ENCODE measurements at places on chromosomes 12 and 14. TPM values are rescaled to one million over a fixed set of nuclear protein-coding genes. Genes with fewer than 3 reads are reported as not detected.

Gene SCN8A
- not detected for total RNA-seq

Gene ANKRD33
- total RNA-seq, result not detected

- no peak for DNase-seq
Observed at GRCh38 chr12:104340177-104340576, 36.6 kb downstream of the EID3 start.

GRCh38 chr14:79094951-79095350 lies 924.8 kb downstream of the NRXN3 start:
- DNase-seq, result no peak

GRCh38 chr14:90580377-90581335 lies 183.8 kb downstream of the CALM1 start:
- no peak for DNase-seq

DNA sequence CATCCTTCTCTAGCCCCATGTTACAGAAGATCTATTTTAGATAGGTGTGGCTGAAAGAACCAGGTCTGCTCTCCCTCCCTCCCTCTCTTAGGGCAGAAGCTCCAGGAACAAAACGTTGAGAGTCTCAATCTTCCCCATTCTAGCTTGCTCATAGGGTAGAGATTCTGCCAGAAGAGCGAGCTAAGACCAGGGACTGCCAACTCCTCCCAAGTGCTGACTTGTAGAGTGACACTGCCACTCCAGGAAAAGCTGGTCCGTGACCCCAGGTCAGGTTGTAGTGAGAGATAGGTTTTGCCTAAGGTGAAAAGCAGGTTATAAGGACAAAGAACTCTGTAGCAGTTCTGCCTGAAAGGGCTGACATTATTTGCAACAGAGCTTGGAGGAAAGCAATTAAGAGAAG lies 73.4 kb downstream of the INSM2 start:
- no peak for DNase-seq

Gene LTB4R
- total RNA-seq, result 0.13 TPM

DNA sequence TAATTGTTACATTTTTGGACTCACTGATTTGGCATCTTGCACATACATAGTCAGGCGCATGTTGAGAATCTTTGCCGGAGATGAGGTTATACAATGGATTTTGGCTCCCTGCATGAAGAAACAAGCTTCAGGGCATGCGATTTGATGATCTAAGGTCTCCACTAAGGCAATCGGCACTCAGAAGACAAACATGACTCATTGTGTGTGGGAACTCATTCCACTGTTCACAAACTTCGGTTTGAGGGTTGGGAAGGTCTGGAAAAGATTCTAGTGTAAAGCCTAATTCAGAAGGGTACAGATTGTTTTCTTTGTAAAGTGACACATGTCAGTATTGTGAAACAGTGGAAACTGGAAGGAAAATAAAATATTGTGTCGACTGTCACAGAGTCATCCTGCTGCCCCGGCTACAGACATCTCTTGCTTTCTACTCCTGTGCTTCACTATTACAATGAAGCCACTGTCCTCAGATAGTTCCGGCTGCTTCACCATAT lies 192.6 kb upstream of the HMGA2 start:
- DNase-seq, result peak; percentile 23

DNA sequence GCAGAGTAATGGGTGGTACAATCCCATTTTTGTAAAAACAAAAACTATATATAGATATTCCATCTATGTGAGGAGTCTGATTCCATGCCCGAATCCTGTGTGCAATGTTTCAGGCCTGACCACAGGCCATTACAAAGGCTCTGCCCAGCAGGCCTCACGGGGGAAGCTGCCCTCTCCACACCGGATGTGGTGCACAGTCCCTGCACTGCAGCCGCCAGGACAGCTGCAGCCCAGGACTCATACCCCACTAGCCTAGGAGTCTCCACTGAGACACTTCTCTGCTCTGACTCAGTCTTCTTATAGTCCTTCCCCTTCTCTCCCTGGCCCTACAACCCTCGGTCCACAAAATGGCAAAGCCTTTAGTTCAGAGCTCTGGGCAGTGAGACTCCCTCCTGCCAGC lies 190.4 kb downstream of the PPM1H start:
- DNase-seq, result no peak

Gene PKP2
- total RNA-seq, result 4.4 TPM

GRCh38 chr12:25072906-25073650 lies 121.9 kb downstream of the DNAI7 start:
- no peak for DNase-seq

- DNase-seq, result no peak
Observed at GRCh38 chr14:58401587-58401986, 5.9 kb downstream of the TOMM20L start.

DNA sequence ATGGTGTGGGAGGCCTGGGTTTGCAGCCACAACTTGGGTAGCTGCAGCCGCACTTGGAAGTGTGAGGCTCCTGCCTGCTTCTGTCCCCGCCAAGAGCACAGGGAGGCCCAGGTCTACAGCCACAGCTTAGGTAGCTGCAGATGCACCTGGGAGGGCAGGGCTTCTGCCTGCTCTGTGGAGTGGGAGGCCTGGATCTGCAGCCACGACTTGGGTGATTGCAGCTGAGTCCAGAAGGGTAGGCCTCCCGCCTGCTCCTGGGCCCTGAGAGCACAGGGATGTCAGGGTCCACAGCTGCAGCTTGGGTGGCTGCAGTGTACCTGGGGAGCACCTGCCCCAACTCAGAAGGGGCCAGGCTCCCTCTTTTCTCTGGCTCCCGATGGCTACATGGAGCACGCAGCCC lies 287.3 kb downstream of the AEBP2 start:
- DNase-seq, result no peak

DNA sequence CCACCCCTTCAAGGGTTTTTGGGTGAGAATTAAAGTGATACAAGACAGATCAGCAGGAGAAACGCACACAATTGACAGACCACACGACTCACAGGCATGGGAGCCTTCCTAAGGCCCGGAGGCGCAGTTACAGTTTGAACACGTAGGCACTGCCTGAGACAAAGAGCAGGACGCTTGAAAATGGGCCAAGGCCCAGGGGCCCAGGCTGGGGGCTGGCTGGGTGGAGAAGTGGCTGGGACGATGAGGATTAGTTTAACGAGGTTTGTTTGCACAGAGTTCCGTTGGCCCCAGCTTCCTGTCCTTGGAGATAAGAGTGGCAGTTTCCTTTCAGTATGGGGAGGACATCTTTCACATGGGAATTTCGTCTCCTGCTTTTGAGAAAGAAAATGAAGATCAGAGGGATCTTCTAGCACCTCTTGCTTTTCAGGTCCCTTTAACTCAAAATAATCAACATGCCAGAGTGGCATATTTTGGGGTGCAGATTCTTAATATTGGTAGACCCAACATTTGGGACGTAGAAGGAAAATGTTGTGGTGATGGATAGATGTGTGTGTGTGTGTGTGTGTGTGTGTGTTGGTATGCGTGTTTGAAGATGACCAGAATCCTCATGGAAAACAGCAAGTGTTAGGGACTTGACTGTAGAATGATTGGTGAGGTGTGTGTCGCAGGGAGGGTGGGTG lies 44.6 kb downstream of the DLK1 start:
- no peak for DNase-seq

Gene CISTR
- total RNA-seq, result not detected

GRCh38 chr12:117688446-117688845 lies 280.3 kb downstream of the KSR2 start:
- no peak for DNase-seq

DNA sequence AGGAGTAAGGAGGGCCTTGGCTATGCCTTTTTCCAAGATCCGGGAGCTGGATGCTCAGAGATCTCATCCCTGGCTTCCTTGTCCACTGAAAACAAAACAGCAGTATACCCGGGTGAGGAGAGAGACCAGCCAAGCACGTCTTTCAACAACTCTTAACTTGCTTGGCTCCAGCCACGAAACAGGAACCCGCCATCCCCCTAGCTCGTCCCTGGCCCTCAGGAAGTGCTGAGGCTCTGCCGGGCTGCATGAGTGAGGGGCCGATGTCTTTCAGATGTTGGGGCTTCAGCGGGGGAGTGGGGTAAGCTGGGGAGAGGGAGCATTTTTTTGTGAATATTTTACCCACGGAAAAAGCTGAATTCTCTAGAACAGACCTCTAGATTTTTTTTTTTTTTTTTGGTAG lies 231.1 kb downstream of the CACNA1C start:
- no peak for DNase-seq

- peak; percentile 59 for DNase-seq
Observed at GRCh38 chr14:89303456-89304435, 113.3 kb downstream of the FOXN3 start.

GRCh38 chr12:2265461-2266167 lies 212.8 kb downstream of the CACNA1C start:
- no peak for DNase-seq

Gene CCDC88C
- total RNA-seq, result 2.3 TPM

Gene PRH2
- not detected for total RNA-seq

Gene NEUROD4
- not detected for total RNA-seq

GRCh38 chr14:43172899-43173548 lies 1334.1 kb downstream of the FSCB start:
- no peak for DNase-seq

- DNase-seq, result no peak
Observed at GRCh38 chr14:91372671-91373495, 44.7 kb downstream of the CCDC88C start.

Gene KRT75
- not detected for total RNA-seq

Gene LAG3
- total RNA-seq, result not detected

- no peak for DNase-seq
Observed at GRCh38 chr12:100404769-100405407, 48.0 kb downstream of the SLC17A8 start.

DNA sequence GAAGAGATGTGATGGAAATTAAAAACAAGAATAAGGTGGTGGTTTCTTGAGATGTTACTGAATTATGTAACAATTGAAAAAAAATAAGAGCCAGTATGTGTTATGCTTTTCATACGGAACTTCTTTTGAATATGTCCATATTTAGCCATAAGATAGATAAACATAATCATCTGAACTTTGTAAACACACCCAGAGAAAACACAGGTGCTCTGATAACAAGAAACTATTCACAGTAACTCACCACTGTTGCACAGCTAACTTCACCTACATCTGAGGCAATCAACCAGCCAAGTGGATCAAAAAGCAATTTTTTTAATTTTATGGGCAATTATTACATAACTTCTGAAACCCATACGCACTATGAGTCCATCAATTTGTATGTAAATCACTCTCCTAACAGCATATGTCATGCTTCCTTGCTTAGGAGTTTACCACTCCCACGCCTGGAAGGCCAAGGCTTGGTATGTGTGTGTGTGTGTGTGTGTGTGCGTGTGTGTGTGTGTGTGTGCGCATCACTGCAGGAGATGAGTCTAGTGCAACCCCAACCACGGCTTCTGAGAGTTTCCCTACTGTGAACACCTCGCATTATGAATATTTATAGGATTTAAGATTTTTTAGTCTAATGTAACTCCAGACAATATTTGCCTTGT lies 443.4 kb downstream of the BCAT1 start:
- DNase-seq, result no peak

Gene CLEC6A
- not detected for total RNA-seq

Gene OTUB2
- total RNA-seq, result not detected

Gene ALX1
- total RNA-seq, result not detected

GRCh38 chr14:95018821-95019220 lies 138.5 kb downstream of the DICER1 start:
- DNase-seq, result no peak

Gene PSME1
- total RNA-seq, result 63.3 TPM

DNA sequence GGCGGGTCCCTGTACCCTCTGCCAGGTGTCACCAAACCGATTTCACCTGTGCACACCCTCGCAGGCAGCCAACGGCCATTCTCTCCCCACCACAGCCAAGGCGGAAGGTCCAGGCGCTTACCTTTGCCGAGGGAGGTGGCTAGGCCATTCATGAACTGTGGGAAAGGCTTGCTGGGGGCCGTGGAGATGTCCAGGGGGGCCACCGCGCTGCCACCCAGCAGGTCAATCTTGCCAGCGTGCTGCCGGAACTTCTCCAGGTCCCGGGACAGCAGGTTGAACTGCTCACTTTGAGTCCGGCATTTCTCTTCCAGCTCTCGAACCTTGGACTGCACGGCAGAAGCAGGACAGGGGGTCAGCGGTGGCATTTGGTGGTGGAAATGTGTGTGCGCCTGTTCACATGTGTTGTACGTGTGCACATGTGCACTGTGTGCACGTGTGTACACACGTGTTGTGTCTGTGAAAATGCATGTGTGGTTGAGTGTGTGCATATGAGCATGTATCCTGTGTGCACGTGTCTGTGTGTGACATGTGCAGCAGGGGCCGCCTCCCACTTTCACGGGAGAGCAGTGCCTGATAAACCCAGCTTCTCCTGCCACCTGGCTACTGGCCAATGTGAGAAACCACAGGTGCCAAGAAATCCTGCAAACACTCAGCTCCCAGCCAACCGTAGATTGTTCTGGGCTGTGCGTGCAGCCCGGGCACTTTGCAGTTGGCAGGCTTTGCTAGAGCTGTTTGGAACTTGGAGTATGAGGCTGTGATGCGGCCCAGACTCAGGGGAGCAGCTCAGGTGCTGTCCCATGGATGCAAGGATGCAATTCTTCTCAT lies 118.9 kb downstream of the PIWIL1 start:
- DNase-seq, result no peak

GRCh38 chr12:51281202-51281924 lies 11.1 kb upstream of the SMAGP start:
- no peak for DNase-seq

Gene APOF
- total RNA-seq, result not detected

DNA sequence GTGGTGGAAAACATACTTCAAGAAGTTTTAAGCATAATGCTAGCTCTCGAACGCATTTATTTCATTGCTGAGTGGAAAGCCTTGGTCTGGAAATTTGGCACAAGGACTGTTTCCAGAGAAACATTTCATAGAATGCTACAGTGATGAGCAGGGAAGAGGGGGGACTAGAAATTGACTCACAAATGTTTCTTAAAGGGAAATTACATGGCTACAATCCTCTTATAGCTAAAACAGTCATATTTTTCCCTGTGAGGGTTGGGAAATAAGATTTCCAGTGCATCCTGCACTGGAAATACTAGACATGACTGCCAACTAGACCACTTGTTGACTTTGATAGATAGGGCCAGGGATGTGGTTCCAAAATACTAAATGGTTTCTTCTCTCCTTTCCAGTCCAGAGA lies 197.3 kb upstream of the RGS6 start:
- DNase-seq, result no peak

GRCh38 chr14:64788706-64789105 lies 84.5 kb downstream of the PLEKHG3 start:
- DNase-seq, result peak; percentile 62

Measured in gastrocnemius medialis (tissue), 4 donors.